ENCODE measurements at places on chromosomes 1 and 21.
A peak's percentile ranks its signal among the peaks of the same experiment; 100 is the strongest.

- DNase-seq: no peak
These were observed 13.4 kb downstream of the PROK1 start for GRCh38 chr1:110464340-110464739.

- DNase-seq: no peak
These were observed 148.6 kb downstream of the C1orf21 start for GRCh38 chr1:184535191-184535970.

DNA sequence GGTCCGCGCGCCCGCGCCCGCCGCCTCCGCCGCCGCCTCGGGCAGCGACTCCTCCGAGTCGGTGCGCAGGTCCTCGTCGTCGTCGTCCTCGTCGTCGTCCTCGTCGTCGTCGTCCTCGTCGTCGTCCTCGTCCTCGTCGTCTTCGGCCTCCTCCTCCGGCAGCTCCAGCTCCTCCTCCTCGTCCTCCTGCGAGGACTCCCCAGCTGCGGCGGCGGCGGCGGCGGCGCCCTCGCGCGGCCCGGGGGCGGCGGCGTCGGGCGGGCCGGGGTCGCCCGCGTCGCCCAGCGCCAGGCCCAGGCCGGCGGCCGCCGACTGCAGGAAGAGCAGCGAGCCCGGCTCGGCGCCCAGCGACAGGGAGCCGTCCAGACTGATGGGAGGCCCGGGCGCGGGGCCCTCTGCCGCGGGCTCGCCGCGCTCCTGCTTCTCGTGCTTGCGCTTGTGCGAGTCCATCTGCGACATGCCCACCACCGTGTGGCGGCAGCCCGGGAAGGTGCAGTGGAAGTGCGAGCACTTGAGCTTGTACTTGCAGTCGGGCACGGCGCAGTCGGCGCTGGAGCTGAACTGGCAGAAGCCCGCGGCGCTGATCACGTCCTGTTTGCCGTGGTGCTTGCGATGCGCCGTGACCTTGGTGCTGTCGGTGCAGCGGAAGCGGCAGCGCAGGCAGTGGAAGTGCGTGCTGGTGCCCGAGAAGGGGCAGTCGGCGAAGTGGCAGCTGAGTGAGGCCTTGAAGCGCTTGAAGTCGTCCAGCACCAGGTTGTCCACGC lies 157.3 kb downstream of the CASZ1 start:
- DNase-seq: no peak

DNA sequence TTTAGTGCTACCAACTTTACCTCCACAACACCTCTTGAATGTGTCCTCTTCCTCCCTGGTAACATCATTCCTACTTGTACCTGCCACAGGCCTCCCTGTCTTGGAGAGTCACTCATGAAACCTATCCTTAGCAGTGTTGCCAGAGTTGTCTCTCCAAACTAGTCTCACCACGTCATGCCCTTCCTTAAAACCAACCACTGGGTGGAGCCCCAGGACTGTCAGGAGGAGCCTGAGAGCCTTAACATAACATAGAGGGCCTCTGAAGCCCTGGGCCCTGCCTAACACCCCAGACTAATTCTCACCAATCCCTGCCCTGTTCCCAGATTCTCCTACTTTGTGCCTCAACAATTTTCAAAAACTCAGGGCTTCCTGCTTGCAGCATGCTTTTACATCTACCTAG lies 65.3 kb downstream of the ZNF697 start:
- peak; percentile 30 for DNase-seq

DNA sequence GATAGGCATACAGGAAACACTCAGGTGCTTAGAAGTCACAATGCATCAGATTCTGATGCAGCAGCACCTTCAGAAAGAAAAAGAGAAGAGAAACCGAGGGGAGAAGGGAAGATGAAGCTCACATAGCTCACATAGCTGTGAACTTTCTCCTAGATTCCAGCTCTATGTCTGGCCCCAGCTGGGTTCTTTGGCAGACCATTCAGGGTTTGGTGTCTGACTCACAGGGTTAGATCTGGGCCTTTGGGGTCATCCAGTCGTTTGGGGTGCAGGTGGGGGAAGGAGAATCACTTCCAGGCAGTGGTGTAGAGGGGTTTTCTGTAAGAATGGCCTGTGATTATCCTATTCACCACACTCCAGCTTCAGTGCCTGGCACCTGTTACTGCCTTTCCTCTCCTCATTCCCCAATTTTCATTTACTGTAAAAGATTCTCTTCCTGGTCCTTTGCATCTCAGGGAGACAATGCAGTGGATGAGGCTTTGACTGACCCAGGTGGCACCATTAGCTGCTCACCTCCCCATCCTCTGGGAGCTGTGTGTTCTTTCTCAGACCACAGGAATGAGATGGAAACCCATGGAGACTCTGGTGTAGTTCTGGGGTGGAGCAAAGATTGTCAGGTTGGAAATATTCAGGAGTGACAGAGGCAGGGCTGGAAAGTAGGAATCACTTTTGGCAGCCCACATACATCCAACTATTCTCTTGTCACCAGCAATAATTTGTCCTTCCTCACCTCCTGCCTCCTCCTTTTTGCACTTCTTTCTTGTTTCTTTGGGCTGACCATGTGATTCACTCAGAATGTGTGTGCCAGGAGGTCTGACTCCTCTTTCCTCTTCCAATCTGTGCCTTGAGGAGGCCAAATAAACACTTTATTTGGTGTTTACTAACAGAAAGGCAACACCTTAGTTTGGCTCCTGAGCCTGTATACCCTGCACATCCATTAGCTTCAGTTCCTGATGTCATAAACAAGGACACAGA lies 103.3 kb downstream of the PAPPA2 start:
- no peak for DNase-seq

DNA sequence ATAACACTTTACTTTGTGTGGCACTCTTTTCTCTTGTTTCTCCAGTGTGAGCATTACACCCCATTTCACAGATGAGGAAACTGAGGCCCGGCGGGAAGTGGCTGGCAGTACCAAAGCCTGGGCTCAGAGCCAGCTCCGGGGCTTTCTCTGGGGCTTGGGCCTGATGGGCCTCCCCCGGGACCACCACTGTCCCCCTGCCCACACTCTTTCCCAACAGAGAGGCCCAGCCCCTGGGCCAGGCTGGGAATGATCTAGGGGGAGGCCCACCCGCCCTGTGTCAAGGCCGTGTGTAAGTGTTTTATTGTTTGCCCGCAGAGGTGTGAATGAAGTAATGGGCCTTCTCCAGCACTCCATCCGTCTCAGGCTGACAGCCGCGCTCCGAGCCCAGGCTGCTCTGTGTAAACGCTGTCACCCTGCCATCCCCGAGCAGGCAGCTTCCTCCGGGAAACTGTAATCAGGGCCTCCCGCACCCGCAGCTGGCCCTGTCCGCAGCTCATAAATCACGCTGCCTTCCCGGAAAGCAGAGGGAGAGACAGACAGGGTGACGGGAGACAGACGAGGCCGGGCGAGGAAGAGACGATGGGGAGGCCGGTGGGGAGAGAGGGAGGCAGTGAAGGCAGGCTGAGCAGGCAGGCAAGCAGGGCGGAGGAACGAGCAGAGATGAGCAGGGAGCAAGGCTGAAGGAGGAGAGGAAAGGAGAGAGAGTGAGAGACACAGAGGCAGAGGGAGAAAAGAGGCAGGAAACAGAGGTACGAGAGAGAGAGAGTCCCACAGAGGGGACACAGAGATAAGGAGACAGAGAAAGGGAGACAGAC lies 109.7 kb upstream of the ZBTB40 start:
- no peak for DNase-seq

DNA sequence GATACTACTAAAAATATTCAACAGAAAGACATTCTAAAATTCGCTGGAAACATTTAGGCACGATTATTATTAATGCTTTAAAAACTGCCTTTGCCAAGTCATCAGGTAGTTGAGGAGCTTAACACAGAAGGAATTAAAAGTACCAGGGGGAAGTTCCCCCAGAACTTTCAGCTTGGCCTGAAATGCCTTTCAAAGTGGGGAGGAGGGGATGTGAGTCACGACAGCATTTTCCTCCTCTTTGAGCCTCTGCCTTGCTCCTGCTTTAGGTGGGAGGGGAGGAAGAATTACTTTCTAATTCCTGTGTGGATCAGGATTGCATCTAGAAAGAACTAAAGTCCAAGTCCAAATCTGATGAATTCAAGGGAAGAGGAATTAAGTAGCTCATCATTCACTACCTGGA lies 183.7 kb downstream of the CLIC6 start:
- no peak for DNase-seq

DNA sequence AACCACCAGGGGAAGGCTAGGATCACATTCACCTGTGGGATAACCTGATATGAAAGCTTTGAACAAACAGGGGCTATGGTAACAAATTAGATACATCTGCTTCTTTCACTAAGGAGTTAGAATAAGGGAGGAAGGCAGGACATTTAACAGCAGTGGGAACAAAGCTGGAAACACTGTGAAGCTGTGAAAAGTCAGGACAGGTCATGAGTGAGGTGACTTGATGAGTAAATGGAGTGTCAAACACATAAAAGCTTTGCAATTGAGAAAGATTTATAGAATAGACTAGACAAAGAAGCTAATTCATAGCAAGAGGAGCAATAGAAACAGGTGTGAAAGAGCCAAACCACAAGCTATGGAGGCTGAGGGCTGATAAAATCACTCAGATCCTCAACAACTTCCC lies 110.0 kb downstream of the ASTN1 start:
- DNase-seq: no peak

GRCh38 chr1:241837901-241838300 lies 10.1 kb upstream of the EXO1 start:
- DNase-seq: no peak

GRCh38 chr1:8873506-8874229 lies 4.8 kb downstream of the ENO1 start:
- no peak for DNase-seq

DNA sequence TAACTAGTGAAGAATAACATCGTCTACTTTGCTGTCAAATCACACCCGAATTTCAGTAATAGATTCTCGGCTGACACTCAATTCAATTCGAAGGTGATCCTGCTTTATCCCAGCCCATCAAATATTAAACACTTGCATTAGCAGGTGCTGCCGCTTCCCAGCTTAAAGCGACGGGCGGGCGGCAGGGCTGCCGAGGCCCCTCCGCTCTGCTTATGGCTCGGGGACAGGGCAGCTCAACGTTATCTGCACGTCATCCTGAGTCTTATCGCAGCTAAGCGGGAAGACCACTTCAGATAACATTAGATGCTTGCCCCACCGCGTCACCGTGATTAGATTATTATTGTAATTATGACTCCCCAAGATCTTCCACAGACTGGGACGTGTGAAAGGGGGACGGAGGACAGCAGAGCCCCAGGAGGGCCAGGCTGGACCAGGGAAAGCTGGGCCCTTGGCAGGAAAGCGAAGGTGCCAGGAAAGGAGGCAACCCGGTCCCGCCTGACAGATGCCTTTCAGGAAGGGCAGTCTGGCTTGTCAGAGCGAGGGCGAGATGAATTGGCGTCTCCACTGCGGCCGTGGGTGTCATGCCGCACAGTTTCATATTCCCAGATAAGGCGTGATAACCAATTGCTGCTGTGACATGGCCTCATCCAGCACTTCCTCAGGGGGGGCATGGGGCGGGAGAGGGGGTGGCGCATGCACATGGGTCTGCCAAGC lies 37.0 kb downstream of the DMAP1 start:
- DNase-seq: no peak

DNA sequence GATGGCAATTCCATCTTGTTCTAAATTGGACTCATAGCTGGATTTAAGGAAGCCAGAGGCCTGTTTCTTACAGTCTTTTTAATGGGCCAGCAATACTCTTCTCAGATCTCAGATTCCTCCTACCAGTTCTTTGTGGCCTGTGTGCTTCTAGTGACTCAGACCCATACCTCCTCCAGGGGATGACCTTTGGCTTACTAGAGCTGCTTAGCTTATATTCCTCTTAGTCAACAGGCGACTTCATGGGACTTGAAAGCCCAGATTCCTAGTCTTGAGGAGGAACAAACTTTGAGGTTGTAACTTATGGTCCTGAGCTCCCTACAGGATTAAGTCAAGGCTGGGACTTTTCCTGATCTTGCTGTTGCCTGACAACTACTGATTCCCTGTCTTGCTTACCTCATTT lies 12.4 kb upstream of the PAPPA2 start:
- no peak for DNase-seq

- no peak for DNase-seq
These were observed 304.2 kb downstream of the CAMTA1 start for GRCh38 chr1:7089497-7089896.

GRCh38 chr21:46314441-46315020 lies 9.1 kb downstream of the C21orf58 start:
- no peak for DNase-seq

DNA sequence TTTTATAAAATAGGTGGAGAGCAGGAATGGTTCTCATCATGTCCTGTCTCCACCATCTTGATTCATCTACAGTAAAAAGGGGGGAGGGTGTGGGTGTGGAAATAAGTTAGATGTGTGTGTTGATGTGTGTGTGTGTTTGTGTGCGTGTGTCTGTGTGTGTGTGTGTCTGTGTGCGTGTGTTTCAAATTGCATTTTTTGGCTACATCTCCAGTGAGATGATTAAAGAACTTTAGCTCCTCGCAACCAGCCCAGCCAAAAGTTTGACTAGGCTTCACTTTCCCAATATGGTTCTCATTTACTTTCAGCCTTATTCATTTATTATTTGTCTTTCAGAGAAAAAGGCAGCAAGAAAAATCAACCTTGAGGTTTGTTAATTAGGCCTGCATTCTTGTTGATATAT lies 14.7 kb upstream of the HAO2 start:
- DNase-seq: no peak

GRCh38 chr1:75745276-75745675 lies 20.8 kb downstream of the ACADM start:
- DNase-seq: no peak

DNA sequence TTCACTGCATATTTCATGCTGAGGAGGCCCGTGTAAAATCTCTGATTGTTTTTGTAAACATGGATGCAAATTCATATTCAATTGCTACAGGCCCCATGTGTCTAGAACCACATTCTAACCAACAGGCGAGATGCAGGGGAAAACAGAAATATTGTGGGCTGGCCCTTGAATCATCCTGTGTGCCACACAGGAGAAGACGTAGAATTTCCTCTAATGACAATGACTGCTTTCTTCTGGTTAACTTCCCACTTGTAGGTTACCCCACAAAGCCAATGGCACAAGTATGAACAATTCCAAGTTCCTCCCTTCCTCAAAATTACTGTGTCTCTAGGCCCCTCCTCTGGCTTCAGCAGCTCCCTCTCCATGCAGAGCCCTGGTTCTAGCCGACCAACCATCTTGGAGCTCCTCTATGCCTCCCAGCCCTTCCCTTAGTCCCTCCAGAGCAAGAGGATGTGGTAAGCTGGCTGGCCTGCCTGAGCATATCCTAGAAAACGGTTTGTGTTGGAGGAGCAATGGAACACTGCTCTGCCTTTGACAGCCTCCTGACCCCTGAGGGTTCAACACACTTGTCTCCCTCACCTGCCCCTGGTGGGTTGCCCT lies 205.2 kb downstream of the HS2ST1 start:
- no peak for DNase-seq
